Stimulated activated CD8-positive, alpha-beta memory T cell treated with anti-CD3 and anti-CD28 coated beads, Interleukin-12 subunit alpha, Interleukin-12 subunit beta, amount 100 ng/mL, for 1 hour (primary cell): ENCODE measurements at places on chromosomes 3 and 15.

- DNase-seq: peak; percentile 1
These were observed 104.2 kb upstream of the SLC7A14 start for GRCh38 chr3:170689893-170690660.

GRCh38 chr15:100691321-100691720, 88.9 kb downstream of the ASB7 start:
- no peak for DNase-seq

- no peak for DNase-seq
These were observed 34.4 kb downstream of the BOC start for GRCh38 chr3:113245761-113246161.

GRCh38 chr3:48945891-48946549, 27.4 kb downstream of the ARIH2 start:
- DNase-seq: no peak

- no peak for DNase-seq
These were observed 27.3 kb upstream of the SEC62 start for GRCh38 chr3:169939320-169939719.

GRCh38 chr15:97694456-97694855, 266.0 kb upstream of the ARRDC4 start:
- DNase-seq: no peak

- DNase-seq: no peak
These were observed 144.0 kb downstream of the GREM1 start for GRCh38 chr15:32861761-32862160.

DNA sequence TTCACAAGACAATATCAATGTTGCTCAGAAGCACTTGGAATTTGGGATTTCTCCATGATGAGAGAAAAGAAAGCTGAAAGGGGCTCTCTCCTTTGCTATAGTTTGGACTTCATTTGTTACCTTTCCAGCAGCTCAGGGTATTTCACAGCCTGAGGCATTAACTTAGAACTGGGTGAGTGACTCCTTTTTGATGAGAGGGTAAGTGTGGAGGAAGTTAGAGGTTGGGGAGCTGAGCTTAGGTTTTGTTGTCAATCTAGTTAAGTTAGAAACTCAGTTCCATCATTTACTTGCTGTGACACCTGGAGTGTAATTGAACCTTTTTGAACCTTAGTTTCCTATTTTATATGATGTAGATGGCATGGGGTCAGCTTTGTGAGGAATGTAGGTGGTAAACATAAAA, 359.1 kb downstream of the PDCD6IP start:
- DNase-seq: no peak

GRCh38 chr15:98034731-98035130, 74.2 kb downstream of the ARRDC4 start:
- no peak for DNase-seq
